Kidney epithelial cell (primary cell): ENCODE measurements at places on chromosomes 2 and 18.

- no peak for DNase-seq
These were observed 165.5 kb downstream of the TMEM247 start for GRCh38 chr2:46644690-46645385.

GRCh38 chr2:133888107-133888506, 319.8 kb upstream of the NCKAP5 start:
- DNase-seq: no peak

GRCh38 chr2:5951471-5951870, 259.3 kb downstream of the SOX11 start:
- DNase-seq: no peak

- no peak for DNase-seq
These were observed 768.3 kb downstream of the RNF144A start for GRCh38 chr2:7685342-7686015.

DNA sequence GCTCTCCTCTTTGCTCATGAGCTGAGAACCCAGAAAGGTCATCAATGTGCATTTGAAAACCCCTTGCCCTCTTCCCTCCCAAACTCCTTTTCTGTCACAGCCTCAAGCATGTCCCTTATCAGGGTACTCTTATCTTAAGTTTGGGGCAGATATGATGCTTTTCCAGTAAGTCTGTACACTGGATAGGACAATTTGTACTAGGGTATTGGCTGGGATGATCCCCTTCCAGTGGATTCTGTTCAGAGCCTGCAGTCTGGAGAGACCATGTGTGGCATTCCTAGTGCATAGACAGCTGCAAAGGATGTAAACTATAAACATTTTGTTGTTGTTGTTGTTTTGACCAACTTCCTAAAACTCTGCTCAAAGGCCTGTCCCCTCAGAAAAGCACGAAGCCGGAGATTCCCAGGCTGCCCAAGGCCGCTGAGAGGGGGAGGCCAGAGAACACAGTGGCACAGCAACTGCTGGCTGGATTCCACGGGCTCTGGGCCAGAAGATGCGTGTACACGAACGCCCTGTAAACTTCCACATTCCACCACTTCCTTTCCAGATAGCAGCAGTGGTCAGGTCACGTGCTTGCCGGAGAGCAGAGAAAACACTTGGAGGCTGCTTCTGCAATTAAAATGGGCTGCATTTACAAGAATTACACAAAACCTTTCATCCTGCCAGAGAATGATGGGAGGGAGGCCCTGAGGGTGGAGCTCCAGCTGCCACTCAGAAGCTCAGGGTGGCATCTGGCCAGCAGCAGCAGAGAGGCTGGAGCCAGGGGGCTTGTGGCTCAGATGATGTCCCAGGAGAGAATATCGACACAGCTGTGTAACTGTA, 42.1 kb downstream of the BMP10 start:
- peak; percentile 80 for DNase-seq

- DNase-seq: no peak
These were observed 27.7 kb downstream of the GFPT1 start for GRCh38 chr2:69359371-69359770.

GRCh38 chr2:131493199-131493968, 1.2 kb upstream of the MZT2A start:
- no peak for DNase-seq

GRCh38 chr2:64023485-64024258, 4.4 kb upstream of the VPS54 start:
- DNase-seq: no peak

- DNase-seq: no peak
These were observed 89.7 kb upstream of the CNTNAP5 start for GRCh38 chr2:123935405-123935804.

- no peak for DNase-seq
These were observed 212.2 kb upstream of the RAB12 start for GRCh38 chr18:8397034-8397433.
